ENCODE measurements at places on chromosomes 1 and 21.

DNA sequence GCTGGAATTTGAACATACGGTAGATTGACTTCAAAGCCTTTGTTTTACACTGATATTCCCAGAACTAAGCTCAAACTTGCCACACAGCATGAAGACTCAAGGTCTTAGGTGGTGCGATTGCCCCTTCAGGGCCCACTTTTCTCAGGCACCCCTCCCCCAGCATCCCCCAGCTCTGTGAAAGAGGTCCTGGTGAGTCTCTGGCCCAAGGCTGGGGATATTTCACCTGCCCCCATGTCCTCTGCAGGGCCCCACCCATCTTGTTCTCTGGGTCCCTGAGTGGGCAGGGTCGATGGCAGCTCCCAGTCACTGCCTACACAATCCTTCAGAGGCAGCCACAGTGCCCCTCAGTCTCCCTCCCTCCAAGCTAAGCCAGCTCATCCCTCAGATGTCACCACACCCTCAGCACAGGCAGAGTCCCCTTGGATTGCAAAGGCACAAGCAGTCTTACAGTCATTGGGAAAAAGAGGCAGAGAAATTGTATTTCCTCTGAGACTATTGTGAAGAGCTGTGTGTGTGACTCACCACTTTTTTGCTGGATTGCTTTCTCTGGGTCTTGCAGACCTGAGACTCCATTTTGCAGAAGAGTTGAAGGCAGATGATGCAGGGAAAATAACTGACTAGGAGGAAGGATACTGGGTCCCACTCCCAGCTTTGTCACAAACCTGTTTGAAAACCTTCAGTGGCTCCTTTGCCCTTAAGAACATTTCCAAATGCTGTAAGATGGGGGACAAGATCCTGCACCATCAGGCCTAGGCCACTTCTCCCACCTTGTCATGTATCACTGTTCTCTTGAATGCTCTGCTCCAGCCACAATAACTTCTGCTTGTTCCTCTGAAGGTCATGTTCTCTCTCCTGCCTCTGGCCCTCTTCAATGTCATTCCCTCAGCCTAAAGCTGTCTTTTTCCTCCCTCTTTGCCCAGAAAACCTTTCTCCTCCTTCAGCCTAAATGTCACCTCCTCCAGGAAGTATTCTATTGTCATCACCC is 119.1 kb upstream of the GRIK3 start:
- DNase-seq, result no peak

DNA sequence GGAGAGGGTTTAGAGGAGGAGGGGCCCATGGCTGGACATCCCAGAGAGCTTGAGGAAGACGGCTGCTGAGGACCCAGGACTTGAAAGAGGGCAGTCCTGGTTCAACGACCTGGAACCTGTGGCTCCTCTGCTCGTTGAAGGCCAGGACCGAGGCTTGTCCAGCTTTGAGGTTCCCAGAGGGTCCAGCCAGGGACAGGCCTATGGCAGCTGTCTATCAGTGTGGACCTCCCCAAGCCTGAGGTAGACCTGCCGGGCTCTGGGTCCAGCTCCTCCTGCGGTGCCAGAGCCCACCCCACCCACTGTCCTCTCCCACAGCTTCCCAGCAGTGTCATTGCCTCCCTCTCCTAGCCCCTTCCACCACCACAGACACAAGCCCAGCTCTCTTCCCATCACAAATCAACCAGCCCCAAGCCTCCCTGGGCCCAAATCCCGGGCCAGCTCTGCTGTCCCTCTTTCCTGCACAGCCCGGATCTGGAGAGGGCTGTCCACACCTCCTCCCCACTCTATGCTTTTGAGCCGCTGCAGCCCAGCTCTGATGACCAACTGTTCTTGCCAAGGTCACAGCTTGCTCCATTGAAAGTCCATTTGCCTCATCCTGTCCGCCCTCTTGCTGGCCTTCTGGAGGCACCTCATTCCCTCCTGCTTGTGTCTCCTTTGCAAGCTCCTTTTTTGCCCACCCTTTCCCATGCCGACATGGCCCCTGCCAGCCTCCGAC is 48.7 kb upstream of the EDN2 start:
- DNase-seq, result no peak

DNA sequence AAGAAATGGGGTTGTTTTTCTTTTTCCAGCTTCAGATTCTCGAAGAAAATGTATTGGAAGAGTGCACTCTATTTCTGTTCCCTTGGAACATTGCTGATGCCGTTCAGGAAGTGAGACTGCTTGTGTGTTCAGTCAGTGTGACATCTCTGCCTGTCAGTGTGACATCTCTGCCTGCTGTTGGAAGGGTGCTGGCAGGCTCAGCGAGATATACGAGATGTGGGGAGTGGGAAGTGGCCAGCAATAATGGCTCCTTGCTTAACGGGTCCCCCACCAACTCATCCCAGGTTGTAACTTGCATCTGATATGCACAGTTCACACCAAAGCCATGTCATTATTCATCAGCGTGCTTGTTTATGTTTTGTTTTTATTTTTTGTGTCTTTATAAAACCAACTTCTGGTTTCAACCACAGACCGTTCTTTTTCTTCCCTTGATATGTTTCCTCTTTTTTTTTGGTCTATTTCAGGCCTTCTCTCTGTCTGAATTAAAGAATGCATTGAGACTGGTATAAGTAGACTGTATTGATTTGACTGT is 145.4 kb downstream of the GALNT2 start:
- DNase-seq, result no peak

DNA sequence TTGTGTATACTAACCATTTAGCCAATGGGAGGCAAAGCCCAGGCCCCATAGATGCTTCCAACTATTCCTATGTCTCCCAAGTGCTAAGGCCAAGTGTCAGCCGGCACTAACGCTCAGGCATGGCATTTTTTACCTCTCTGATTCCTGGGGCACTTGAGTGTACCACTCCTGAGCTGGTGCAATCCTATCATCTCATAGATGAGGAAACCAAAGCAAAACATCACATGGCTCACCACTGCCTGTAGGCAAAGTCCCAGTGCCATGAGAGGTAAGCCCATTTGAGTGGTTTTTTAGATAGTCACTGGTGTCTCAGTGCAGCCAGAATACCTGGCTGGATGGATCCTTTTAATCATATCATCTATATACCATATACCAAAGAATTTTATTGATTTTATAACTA is 8.0 kb upstream of the CCN1 start:
- no peak for DNase-seq

DNA sequence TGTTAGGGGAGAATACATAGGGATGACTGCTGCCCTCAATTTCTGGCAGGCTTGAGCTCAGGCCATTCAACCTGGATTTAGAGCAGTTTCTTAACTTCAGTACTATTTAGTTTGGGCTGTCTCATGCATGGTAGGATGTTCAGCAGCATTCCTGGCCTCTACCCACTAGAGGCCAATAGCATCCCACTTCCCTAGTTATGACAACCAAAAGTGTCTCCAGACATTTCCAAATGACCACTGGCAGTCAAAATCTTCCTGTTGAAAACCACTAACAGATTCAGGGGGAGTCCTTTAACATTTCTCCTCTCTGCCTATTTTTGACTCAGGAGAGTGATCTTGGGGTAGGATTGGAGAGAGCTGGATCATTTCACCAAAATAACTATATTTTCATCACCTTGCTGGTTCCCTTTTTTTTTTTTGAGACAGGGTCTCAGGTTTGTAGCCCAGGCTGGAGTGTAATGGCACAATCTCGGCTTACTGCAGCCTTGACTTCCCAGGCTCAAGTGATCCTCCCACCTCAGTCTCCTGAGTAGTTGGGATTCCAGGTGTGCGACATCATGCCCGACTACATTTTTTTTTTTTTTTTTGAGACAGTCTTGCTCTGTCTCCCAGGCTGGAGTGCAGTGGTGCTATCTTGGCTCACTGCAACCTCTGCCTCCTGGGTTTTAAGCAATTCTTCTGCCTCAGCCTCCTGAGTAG is 8.7 kb downstream of the GNAT2 start:
- DNase-seq, result no peak

DNA sequence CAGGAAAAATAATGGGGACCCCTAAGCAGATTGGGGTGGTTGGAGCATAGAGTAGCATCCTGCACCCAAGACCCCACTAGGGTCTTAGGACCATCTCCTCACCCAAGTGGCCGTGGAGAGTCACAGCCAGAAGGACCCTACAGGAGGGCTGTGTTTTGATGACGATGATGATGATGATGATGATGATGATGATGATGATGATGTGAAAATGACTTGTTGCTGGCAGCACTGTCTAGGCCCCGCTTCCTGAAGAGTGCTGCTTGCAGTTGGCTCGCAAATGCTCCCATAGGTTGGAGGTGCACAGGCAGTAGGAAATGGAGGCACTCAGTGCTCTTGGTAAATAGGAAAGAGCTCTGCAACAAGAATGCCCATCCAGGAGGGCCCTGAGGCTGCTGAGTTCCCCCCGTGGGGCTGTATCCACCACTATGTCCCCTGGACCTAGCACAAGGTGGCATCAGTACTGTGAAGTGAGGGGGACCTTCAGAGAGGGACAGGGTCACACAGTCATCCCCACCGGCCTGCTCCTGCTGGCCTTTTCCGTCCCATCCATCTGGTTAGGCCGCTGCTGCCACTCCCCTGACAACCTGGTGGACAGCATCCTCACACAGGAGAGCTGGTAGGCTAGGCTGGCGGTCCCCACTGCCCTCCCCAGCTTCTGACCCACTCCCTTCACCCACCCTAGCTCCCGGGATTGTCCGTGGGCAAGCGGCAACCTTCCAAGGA is 139.6 kb downstream of the FOXD2 start:
- DNase-seq, result no peak
